ENCODE measurements at places on chromosomes 1 and 21.

- no peak for DNase-seq
Measured at GRCh38 chr1:2494323-2494693, 18.2 kb downstream of the PLCH2 start.

GRCh38 chr1:186849271-186849671, 20.5 kb downstream of the PLA2G4A start:
- DNase-seq = no peak

DNA sequence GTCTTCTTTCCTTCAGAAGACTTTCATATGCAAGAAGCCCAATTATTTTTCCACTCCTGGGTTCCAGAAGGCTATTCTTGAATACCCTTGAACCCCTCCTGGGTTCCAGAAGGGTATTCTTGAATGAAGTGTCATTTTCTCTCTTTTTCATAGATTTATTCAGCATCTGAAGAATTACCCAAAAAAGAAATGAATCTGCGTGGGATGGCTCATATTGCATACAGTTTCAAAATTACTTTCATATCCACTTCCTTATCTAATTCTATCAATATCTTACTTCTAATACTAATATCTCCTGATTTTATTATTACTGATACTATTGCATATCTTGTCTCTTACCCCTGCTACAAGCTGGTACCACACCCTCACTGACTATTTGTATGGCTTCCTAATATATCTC, 22.6 kb upstream of the RABGAP1L start:
- no peak for DNase-seq

- no peak for DNase-seq
Measured at GRCh38 chr1:99943223-99943794, 26.5 kb upstream of the SLC35A3 start.

- DNase-seq = no peak
Measured at GRCh38 chr21:19440792-19441655, 1037.4 kb upstream of the TMPRSS15 start.

DNA sequence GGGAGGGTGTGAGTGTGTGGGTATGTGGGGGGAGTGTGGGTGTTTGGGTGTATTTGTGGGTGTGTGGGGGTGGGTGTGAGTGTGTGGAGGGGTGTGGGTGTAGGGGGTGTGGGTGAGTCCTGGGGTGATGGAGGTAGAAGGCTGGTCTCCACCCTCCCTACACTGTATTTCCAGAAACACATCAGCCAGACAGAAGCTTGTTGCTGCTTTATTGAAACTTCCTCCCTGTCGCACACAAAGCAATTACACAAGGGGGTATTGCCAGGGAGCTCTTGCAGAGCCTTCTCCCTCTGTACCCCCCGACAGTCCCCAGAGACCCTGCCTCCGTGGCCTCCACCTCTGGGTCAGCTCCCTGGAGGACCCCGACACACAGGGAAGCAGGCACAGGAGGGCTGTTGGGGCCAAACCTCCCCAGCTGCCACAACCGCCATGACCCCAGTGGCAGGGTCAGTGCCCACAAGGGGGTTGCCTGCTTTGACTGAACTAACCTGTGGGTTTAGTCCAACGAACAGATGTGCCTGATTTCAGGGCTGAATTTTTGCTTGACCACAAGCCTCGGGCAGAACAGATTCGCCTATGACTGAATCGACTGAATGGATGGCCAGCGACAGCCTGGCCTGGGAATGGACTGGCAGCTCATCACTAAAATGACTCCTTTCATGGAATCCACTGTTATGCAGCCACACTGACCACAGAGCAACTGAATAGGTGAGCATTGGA, 9.1 kb upstream of the MATN1 start:
- no peak for DNase-seq

DNA sequence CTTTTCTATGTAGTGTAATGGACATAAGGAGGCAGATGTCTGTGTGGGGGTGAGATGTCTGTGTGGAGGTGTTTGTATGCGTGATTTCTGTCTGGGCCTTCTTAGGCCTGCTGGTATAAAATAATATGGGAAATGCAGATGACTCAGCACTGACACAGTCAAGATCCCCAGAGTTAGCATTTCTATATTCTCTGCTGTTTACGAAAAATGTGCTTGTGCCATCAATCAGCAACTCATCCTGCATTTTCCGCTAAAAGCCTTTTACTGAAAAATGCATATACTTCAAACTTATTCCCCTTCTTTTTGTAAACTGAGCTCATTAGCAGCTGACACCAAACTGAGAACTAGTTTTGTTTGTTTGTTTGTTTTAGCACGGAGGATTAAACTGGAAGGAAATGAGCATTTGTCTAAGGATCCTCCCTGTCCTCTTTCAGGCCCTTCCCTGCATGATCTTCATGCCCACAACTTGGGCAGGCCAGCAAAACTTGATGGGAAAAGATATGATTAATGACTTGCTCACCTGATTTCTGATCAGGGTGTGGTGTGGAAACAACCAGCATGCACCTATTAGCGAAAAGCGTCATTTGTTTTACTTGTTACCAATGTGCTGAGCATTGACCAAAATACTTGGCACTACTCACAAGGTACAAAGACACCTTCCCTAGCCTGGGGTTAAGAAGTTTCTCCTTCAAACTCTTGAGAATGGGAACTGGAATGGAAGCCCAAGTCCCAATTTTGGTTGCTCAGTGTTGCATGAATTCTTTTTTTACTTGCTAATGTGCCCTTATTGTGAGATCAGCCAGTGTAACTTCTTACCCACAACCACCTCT, 77.4 kb downstream of the NDUFS5 start:
- DNase-seq = no peak

GRCh38 chr1:160366731-160367515, at the start of gene NHLH1:
Gene NHLH1, plus strand, starts transcription at chr1:160367071. Its CDS starts 3,661 bp downstream, at chr1:160370732.
- DNase-seq = no peak

GRCh38 chr1:201795066-201795465, 33.9 kb upstream of the IPO9 start:
- DNase-seq = no peak

GRCh38 chr1:169338617-169339016, 29.0 kb downstream of the NME7 start:
- no peak for DNase-seq

- peak; percentile 35 for DNase-seq
Measured at GRCh38 chr1:167627865-167628641, 2.0 kb upstream of the RCSD1 start.

DNA sequence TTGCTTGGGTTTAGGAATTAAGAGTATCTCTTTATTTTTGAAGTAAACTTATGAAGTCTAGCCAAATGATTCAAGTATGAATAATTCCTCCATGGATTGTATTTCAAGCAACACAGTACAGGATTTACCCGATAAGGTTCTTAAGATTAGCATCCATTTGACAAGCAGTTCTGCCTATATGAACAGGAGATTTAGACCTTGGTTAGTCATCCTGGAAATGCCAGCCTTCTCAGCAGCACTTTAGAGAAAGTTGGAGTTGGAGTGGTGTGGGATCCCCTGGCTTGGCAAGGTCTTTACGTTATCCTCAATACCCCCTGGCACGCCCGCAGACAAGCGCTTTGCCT, 1.6 kb downstream of the BCAR3 start:
- DNase-seq = no peak

GRCh38 chr1:213292614-213293013, 241.6 kb downstream of the RPS6KC1 start:
- DNase-seq = no peak

DNA sequence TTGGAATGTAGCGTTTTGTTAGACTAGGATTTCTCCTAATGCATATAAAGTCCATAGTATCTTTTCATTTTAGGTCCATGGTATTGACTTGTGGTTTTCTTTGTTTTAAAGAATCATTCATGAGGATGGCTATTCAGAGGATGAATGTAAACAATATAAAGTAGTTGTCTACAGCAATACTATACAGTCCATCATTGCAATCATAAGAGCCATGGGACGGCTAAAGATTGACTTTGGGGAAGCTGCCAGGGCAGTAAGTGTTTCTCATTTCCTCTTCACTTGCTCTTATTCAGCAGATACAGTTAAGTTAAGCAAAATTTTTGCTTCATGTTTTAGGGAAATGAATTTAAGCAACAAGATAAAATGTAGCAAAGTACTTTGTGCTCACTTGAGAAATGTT, 25.4 kb downstream of the GNAI3 start:
- no peak for DNase-seq
